Activated T-cell treated with anti-CD3 and anti-CD28 coated beads, Interleukin-2, amount 50 U/mL, for 48 hours (primary cell): ENCODE measurements at places on chromosomes 6 and 20.
A peak's percentile ranks its signal among the peaks of the same experiment; 100 is the strongest.

- no peak for DNase-seq
Observed at GRCh38 chr6:80319196-80319595, 212.7 kb downstream of the BCKDHB start.

GRCh38 chr6:151240791-151241642, 1.2 kb downstream of the AKAP12 start:
- peak; percentile 30 for DNase-seq

DNA sequence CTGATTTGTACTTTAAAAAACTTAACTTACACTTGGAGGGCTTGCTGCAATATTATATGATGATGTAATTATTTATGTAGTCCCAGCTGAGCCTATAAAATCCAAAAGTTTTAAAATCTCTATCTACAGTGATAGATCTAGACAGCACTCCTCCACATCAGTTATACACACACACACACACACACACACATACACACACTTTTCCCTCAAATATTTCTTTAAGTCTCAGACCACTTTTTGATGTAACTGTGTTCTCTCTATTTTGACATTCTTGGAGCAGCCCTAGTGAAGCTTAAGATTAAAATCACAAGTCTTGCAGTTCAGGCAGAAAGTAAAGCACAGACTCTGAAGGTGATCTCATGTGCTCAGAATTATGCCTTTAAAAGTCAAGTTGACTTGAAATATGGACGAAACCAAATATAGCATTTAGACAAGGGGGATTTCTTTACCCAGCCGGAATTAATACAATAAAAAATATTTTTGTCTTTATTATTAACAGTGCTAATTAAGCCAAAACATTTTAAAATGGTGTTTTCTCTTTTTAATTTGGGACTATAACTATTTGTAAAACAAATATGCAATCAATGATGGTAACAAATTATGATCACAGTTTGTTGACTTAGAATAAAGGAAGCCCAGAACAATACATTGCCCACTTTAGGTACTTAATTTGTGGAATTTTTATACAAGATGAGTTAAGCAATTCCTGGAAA, 63.5 kb upstream of the TMEM30A start:
- DNase-seq: no peak

- no peak for DNase-seq
Observed at GRCh38 chr6:37549154-37549553, 49.5 kb upstream of the CCDC167 start.

DNA sequence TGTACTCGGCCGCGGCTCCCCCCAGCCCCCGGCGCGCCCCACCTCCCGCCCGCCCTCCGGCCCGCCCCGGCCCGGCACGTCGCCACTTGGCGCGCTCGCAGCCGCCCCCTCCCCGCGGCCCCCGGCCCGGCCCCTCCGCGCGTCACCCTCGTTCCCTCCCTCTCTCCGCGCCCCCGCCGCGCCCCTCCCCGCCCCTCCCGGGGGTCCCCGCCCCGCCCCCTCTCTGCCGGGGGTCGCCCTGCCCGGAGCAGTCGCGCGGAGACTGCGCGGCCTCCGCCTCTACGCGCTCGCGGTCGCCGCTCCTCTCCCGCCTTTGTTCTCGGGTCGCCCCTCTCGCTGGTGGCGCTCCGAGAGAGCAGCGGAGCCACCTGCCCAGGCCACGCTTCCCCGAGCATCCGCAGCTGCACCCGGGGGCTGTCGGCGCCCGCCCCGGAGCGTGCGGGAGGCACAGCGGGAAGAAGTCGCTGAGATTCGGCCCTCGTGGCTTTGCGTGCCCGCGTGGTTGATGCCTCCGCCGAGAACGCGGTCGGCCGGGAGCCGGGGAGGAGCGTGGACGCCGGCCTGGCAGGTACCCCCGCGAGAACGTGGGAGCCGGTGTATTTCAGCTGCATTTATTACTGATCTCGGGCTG, at the start of gene PHF10:
TSS of gene PHF10 (minus strand) at position 7 of the 631 bp plus-strand sequence. CDS start 569 bp downstream, outside the sequence.
- peak; percentile 79 for DNase-seq

- no peak for DNase-seq
Observed at GRCh38 chr6:134774201-134774638, 175.7 kb downstream of the ALDH8A1 start.

DNA sequence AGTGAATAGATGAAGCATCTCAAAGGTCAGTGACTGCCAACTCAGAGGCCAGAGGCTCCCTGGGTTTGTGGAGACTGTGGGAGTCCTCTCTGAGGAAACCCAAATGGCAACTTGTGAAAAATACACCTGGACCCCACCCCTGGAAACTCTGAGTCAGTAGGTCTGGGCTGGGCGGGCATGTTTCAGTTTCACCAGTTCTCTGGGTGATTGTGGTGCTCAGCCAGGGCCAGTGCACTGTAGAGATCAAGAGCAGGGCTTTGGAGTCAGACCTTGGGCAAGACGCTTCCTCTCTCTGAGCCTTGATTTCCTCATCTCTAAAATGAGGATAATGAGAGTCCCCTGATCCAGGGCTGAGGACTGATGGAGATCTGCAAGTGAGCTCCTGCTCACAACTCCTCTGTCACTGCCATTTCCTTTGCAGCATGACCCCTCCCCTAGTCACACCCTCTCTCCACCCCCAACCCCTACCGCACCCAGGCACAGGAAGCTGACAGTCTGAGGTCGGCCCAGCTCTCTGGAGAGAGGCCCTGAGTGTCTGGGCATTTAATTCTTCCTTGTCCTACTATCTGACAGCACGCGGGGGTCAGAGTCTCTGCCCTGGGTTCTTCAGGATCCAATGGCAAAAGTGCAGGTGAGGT, 5.1 kb downstream of the DEF6 start:
- DNase-seq: peak; percentile 92

GRCh38 chr20:7656687-7657467, 283.4 kb downstream of the HAO1 start:
- no peak for DNase-seq

DNA sequence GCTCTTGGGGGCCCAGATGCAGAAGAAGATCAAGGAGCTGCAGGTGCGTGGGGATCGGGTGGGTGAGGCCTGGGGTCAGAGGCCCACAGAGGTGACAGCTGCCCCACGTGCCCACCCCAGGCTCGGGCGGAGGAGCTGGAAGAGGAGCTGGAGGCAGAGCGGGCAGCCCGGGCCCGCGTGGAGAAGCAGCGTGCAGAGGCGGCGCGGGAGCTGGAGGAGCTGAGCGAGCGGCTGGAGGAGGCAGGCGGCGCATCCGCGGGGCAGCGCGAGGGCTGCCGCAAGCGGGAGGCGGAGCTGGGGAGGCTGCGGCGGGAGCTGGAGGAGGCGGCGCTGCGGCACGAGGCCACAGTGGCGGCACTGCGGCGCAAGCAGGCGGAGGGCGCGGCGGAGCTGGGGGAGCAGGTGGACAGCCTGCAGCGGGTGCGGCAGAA, 41.5 kb downstream of the MYH7B start:
- no peak for DNase-seq

DNA sequence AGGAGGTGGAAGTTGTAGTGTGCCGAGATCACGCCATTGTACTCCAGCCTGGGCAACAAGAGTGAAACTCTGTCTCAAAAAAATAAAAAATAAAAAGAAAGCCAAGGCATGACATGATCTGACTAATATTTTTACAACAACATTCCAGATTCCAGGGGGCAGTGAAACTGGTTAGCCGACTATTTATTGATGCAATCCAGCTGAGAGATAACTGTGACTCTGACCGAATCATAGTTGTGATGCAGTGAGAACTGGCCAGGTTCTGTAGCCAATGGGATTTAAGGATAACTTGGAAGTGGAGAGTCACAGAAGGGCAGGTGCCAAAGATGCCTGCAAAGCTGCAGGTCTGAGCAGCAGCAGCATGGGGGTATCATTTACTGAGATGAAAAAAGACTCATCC, 82.9 kb upstream of the TSHZ2 start:
- DNase-seq: no peak

DNA sequence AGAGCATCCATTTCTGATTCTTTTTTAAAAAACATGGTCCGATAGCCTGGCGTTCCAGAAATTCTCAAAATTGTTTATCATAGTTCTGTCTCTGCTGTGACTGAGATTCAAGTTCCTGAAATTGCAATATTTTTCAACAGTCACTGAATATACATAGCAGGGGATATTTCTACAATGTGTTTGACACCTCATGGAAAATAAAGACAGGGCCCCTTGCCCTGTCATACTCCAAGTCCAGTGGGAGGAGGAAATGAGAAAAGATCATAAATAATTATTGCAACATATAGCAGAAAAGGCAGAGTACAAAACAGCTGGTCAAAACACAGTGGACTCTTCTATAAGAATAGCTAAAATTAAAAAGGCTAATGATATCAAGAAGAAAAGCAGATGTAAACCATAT, 234.8 kb upstream of the SPTLC3 start:
- no peak for DNase-seq

DNA sequence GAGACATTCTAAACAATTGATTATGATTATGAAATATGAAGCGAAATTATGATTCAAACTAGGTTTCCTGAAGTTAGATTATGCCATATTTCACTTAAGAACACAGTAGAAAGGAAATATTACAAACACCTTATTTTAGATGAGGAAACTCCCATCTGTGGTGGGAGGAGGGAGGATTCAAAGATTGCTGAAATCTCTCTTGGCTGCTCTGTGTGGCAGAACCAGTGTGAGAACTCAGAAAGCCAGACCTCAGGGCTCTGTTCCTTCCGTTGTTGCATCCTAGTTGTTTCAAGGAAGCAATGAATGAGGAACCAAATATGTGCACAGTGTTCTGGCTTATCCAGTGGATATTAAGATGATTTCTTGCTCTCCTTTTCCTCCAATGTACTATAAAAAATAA, 2.1 kb downstream of the TAAR5 start:
- no peak for DNase-seq

DNA sequence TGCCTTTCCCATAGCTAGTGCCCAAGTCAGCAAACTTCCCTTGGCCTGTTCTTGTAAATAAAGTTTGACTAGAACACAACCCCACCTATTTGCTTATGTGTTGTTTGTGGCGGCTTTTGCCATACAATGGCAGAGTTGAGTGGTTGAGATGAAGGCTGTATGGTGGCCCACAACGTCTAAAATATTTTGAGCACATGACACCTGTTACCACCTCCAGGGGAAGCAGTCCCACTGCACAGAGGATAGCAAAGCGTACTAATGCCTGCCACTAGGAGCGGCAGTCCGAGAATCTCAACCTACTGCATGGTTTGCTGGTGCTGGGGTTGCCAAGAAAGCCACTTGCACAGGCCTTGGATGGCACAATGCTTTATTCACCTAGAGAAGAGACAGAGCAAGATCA, 58.6 kb downstream of the TGM2 start:
- DNase-seq: no peak

GRCh38 chr20:49937027-49937929, 1.1 kb downstream of the RNF114 start:
- DNase-seq: no peak

- no peak for DNase-seq
Observed at GRCh38 chr6:144990784-144991183, 705.6 kb downstream of the UTRN start.

- no peak for DNase-seq
Observed at GRCh38 chr6:33738879-33739278, 7.8 kb downstream of the IP6K3 start.

- no peak for DNase-seq
Observed at GRCh38 chr6:166851911-166852310, 104.4 kb downstream of the RNASET2 start.

DNA sequence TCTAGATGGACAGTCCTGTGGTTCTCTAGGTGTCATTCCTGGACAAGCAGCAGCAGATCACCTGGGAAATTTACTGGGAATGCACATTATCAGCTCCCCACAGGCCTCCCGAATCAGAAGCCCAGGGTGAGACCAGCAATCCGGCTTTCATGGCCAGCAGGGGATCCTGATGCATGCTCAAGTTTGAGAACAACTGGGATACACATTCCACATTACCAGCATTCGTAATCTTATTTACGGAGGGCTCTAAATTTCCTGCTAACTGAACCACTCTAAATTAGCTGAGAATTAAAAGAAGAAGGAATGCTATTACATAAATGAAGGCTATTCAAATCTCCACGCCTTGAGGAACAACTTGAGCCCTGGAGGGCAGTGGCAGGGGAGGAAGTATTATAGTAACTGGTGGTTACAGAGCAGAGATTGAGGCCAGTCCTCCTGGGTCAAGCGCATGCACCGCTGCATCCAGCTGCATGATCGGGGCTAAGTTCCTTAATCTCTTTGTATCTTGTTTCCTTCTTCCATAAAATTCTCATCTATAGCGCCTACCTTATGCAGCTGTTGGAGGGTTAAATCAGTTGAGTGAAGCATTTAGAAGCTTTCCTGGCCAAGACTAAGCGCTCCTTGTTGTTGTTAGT, 403.7 kb downstream of the CDH26 start:
- no peak for DNase-seq

DNA sequence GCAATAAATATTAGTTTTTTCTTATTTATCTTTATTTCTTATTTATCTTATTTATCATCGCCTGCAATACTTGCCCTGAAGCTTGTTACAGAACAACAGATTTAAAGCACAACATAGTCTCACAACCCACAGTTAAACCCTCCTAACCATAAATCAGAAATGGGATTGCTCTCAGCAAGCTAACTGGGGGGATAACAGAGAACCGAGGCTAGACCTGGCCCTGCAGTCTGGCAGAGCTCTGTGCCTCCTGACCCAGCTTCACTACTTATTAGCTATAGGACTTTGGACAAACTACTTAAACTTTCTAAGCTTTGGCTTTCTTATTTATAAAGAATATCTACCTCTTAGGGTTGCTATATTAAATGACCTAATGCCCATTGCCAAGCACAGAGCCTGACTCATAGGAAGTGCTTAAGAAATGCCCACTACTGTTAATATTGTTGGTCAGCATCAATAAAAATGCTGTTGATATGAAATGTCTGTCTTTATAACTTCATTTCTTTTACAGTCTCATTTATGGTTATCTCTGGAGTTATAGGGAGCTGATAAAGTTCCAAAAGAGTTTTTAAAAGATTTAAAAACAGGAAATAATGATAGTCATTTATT, 87.9 kb upstream of the BEND6 start:
- no peak for DNase-seq

- DNase-seq: peak; percentile 50
Observed at GRCh38 chr6:14635195-14635594, 517.6 kb downstream of the CD83 start.

DNA sequence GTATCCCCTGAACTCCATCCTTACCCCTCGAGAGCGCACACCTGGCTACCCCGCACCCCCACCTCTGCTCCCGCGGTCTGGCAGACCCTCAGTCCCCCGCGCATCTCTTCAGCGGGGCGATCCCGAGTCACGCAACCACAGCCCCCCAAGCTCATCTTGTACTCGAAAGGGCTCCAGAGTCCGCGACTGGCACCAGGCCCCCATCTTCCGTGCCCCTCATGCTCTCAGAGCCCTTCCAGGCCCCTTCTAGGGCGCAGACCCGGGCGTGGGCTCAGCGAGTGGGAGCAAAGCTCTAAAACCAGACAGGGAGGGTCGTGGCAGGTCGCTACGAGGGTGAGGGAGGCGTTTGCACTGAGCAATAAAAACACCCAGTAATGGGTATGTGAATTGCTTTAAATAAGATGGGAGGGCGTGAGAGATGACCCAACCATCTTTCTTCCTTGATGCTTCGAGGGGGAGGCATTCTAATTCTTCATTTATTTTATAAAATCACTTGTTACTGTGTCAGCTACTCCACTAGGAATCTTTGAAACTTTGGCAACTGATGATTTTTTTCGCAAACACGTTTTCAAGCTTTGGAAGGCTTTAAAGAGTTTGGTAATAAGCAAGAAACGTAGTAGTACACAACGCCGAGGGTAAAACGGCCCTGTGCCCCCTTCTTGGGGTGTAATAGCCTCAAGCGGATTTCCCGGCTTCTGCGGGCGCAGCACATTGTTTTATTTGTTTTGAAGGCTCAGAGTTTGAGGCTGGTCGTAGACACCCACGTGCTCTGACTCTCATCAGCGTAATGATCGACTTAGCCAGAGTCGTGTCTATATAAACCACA, 42.6 kb upstream of the SUPT3H start:
- peak; percentile 72 for DNase-seq
